ENCODE measurements at places on chromosomes 13 and 19.

DNA sequence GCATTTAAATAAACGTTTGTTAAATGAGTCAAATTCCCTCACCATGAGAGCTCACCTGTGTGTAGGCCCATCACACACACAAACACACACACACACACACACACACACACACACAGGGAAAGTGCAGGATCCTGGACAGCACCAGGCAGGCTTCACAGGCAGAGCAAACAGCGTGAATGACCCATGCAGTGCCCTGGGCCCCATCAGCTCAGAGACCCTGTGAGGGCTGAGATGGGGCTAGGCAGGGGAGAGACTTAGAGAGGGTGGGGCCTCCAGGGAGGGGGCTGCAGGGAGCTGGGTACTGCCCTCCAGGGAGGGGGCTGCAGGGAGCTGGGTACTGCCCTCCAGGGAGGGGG is 8.5 kb upstream of the CEACAM5 start:
- DNase-seq, result no peak

DNA sequence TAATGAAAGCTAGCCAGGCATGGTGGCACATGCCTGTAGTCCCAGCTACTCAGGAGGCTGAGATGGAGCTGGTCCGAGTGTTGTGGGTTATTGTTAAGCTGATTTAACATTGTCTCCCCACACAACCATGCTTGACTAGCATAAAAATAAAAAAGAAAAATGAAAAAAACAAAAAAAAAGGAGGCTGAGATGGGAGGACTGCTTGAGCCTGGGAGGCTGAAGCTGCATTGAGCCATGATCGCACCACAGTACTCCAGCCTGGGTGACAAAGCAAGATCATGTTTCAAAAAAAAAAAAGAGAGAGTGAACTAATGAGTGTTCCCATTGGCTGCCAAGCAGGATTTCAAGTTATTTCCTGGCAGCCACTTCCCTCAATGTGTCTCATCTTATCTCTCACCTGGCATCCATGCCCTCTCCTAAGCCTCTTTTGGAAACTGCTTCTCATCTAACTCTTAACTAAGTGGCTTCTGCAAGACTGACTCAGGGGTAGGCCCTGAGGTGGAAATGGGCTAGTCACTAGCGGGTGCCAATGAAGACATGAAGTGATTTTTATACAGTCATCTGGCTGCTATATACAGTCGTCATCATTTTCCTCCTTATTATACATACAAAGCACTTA is 4.9 kb downstream of the THAP8 start:
- DNase-seq, result no peak

GRCh38 chr19:35885225-35885738 is 15.1 kb downstream of the NFKBID start:
- DNase-seq, result no peak

DNA sequence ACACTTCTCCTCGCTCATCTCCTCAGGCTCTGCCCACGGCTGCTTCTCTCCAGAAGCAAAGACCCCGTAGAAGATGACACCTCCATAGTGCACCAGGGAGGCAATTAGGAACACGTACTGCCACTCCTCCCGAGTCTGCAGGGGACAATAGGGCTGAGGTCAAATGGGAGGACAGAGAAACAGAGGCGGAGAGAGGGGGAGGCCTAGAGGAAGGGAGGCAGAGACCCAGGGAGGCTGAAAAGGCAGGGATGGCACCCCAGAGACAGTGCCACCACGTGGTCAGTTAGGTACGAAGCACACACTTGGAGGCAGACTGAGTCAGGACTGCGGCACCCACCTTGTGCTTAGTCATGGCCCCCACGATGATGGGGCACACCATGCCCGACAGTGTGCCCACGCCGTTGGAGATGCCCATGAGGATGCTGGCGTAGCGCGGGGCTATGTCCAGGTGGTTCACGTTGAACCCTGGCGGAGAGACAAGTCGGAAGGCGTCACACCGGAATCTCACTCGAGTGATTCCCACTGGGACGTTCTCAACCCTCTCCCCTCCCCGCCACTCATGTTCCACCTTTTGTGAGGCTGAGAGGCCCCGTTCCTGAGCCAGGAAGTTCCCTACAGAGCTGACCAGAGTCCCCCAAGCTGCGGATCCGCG is 5.6 kb downstream of the GFY start:
- DNase-seq, result no peak

DNA sequence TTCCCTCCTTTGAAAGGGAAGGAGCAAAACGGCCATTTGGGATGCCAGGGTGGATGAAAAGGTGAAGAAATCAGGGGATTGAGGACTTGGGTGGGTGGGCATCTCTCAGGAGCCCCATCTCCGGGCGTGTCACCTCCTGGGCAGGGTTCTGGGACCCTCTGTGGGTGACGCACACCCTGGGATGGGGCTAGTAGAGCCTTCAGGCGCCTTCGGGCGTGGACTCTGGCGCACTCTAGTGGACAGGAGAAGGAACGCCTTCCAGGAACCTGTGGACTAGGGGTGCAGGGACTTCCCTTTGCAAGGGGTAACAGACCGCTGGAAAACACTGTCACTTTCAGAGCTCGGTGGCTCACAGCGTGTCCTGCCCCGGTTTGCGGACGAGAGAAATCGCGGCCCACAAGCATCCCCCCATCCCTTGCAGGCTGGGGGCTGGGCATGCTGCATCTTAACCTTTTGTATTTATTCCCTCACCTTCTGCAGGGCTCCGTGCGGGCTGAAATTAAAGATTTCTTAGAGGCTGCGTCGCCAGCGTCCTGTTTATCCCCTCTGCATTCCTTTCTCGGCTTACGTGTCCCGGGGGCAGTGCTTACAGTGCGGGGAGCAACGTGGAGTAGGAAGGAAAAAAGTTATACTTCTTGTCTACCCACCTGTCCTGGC is 15.2 kb upstream of the S1PR4 start:
- DNase-seq, result peak; percentile 60

- DNase-seq, result no peak
These were observed 16.1 kb upstream of the UPF1 start for GRCh38 chr19:18815673-18816072.

GRCh38 chr13:84049443-84050219 is 167.4 kb upstream of the SLITRK1 start:
- no peak for DNase-seq

DNA sequence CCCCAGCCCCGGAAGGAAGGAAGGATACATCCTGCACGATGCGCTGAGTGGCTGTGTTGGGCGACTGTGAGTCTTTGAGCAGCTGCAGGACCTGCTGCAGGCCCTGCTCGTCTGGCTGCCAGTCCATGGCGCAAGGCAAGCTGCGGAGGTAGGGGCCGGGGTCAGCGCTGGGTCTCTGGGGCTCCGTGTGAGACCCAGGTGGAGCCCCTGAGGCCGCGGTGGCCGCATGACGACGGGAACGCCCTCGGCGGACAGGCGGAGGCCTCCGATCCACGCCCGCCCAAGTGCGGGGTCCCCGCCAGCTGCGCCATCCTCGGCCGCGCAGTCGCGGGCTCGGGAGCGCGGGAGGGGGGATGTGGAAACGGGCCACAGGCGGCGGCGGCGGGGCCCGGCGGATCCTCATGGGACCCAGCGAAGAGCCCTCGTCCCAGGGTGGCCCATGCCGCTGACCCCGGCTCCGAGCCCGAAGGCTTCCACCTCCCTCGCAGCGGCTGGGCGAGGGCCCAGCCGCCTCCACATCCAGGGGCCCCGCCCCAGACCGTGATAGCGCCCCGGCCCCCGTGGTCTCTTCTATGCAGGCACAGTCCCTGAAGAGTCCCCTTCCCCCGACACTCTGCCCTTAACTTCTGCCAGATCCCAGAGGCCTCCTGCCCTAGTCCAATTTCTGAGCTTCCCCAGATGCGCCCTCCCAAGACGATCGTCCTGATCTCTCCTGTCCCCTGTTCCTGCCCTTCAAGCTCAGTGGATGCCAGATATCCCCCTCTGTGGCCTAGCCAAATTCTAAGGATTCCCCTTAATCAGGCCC is 2.7 kb downstream of the TNPO2 start:
- no peak for DNase-seq

DNA sequence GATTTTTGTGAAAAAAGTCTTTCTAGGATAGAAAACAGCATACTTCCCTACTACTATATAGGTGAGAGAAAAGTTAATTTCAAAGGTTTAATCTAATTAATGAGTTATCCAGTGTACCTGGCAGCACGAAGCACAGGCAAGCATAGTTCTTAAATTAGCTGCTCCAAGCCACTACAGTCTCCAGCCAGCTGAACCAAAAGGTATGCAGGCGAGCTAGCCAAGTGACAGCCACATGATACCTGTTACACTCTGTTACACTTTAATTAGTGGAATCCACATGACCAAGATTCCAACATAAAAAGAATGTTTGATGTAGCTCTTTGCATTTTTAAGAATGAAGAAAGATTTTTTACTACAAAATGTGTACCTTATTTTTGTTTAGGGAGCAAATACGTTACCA is 15.5 kb downstream of the SLC25A30 start:
- no peak for DNase-seq

DNA sequence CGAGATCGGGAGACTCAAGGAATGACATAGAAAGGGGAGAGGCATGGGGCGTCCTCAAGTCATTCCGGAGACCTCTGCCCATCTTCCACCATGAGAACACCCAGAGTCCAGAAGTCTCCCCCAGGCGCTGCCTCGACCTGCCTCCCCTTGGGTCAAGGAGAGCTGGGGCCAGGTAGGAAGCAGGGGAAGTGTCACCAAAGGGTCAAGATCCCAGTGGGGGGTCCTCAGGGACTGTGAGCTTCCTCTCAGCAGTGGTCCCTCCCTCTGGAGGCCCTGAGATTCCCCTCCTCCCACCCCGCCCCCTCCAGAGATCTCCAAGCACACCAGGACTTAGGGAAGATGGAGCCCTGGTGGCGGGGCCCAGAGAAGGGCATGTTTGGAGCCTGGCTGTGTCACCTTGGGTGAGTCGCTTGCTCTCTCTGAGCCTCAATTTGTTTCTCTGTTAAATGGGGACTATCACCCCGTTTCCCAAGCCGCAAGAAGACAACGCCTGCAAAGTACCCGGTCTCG is 919 bp downstream of the DACT3 start:
- DNase-seq, result no peak

DNA sequence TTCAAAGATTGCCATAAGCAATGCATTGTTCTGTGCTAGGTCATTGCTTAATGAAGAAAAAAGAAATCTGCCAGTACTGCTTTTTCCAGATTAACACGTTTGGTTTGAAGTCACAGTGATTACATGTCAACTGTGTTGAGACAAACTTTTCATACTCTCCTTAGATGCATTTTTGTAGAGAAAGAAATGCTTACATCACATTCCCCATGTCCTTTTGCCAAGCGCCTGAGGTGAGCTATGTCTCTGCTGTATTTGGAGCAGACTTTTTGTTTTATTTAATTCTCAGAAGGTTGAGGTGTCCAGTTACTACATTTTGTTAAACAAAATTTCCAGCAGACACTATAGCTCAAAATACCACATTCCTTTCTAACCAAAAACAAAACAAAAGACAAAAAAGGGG is 16.2 kb downstream of the LACC1 start:
- DNase-seq, result no peak

DNA sequence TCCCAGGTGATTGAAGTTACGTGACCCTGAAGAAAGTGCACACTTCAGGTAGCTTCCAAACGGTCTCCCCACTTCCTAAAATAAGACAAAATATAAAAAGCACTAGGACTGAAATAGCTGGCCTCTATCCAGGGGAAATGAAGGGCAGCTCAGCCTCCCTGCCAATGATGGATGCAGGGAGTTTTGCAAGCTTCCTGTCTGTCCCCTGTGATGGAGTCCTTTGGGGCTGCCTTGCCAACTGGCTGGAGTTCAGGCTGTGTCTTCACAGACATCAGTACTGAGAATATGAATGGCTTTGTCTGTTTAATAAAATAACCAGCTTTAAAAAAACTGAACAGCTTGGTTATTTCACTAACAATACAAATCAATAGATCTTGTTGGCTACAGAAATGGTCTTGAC is 101.4 kb upstream of the GPR12 start:
- no peak for DNase-seq

DNA sequence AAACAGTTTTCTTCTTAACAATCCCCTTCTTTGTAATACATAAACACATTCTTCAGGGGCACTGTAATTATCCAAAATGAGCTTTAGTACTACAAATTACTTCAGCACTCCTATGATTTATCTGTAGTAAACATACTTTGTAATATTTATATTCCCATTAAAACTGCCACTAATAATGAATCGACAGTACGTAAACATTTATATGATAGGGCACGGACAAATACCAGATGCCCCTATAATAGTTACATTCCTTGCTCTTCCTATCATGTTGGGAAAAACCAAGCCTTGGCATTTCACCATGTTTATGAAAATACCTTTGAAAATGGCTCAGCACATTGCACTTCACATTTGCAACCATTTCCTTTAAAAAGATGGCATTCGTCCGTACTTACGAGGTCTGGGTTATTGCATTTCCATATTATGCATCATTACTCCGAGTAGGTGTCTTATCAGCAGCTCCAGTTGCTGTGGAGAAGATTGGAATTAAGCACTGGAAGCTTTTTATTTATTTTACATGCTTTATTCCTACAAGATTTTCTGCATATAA is 1043.4 kb downstream of the DIAPH3 start:
- no peak for DNase-seq

- no peak for DNase-seq
These were observed 19.3 kb downstream of the SAFB start for GRCh38 chr19:5642204-5642603.

- DNase-seq, result no peak
These were observed 19.1 kb downstream of the LRCH1 start for GRCh38 chr13:46571909-46572595.

DNA sequence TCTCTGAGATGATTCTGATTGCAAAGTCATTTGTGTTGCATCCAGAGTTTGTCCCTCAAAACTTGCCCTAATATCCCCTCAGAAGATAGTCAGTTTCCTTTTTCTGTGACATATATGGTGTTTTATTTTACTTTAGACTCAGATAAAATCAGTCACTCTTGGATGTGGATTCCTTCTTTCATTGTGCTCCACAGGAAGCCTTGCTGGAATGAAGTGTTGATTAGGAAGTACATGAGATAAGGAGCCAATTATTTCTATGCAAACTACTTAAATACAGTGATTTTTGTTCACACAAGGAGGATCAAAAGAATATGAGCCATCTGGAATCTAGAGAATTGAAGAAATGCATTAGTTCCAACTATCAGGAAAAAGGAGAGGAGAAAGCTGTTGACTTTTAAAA is 107.6 kb upstream of the RXFP2 start:
- no peak for DNase-seq

- no peak for DNase-seq
These were observed 31.2 kb upstream of the ANKRD10 start for GRCh38 chr13:110945928-110946570.

Data from stimulated activated CD4-positive, alpha-beta T cell treated with anti-CD3 and anti-CD28 coated beads, Interleukin-4, amount 100 ng/mL, for 48 hours (primary cell).